Stimulated activated CD8-positive, alpha-beta memory T cell treated with anti-CD3 and anti-CD28 coated beads, Interleukin-15, amount 100 ng/mL, for 4 hours (primary cell): ENCODE measurements at places on chromosomes 1 and 21.

DNA sequence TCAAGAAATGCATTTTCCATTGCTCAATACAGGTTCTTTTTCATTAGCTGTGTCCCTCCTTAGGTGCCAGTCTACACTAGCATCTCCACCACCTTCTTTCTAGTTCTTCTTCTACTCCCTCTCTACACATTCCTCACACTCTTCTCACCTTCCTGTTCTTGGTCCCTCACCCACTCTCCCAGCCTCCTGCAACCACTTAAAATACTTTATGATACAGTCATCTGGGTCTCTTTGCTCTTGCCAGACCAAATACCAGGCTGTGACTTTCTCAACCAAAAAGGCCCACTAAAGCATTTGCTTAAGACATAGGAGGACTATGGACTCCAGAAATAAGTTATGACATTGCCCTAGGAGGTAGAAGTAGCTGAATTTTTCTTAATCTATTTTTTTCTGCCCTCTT lies 35.1 kb downstream of the PIGM start:
- no peak for DNase-seq

- DNase-seq = no peak
Measured at GRCh38 chr1:26274801-26275425, 5.0 kb upstream of the SH3BGRL3 start.

GRCh38 chr1:47189844-47190508 lies at the start of gene PDZK1IP1:
PDZK1IP1 (minus strand) TSS chr1:47190036; CDS start chr1:47189932, 104 bp downstream.
- no peak for DNase-seq

GRCh38 chr1:81848880-81849682 lies 48.3 kb downstream of the ADGRL2 start:
- DNase-seq = no peak

DNA sequence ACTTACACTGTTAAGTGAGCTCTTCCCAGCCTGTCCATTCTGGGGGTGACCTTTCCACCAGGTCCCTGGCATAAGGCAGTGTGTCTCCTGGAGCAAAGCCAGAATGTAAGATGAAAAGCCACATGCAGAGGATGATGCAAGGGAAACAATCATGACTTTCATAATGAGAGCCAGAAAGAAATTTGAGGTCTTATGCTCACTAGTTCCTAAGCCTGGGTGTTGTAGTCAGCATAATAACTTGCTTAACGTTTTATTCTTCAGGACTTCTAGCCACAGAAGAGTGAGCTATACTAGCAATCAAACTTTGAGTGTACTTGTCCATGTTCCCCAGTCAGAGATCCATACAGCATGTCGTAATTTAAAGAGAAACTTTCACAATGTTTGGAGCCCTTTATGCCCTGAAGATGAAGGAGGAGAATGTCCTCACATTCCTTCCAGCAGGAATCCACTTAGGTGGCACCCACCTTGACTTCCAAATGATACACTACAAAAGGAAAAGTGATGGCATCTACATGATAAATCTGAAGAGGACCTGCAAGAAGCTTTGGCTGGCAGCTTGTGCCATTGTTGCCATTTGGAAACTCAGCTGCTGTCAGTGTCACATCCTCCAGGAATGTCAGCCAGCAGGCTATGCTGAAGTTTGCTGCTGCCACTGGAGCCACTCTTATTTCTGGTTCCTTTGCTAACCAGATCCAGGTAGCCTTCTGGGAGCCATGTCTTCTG lies 60.5 kb upstream of the FOXD3 start:
- no peak for DNase-seq
